ENCODE measurements at places on chromosomes 6 and 20. TPM values are rescaled to one million over a fixed set of nuclear protein-coding genes. Genes with fewer than 3 reads are reported as not detected.

GRCh38 chr20:58875541-58876134 lies 23.1 kb downstream of the GNAS start:
- ATAC-seq: no peak
- H3K4me3 ChIP-seq: no peak overlapping the region
- H3K27me3 ChIP-seq: no peaks in the 10 kb centered on the region
- H3K36me3 ChIP-seq: no peaks in the 10 kb centered on the region

DNA sequence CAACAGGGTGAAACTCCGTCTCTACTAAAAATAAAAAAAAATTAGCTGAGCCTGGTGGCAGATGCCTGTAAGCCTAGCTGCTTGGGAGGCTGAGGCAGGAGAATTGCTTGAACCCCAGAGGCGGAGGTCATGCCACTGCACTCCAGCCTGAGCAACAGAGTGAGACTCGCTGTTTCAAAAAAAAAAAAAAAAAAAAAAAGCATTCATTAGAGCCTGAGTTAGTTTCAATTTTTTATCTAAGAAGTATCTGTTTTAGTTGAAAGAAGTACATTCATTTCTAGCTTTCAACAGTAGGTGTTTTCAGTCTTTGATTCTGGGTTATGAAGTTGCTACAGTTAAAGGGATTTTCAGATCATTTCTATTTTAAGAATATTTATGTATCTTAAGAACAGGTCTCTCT lies 42.2 kb downstream of the ZNF292 start:
- H3K4me1 ChIP-seq: peaks cover 27% of the 10 kb centered on the region
- no peak overlapping the region for H3K4me3 ChIP-seq
- no peaks in the 10 kb centered on the region for H3K27me3 ChIP-seq
- H3K36me3 ChIP-seq: no peaks in the 10 kb centered on the region

GRCh38 chr20:30485331-30486102 lies 771.9 kb upstream of the DEFB115 start:
- H3K4me1 ChIP-seq: no peaks in the 10 kb centered on the region
- no peak for ATAC-seq
- no peak overlapping the region for H3K4me3 ChIP-seq
- no peaks in the 10 kb centered on the region for H3K36me3 ChIP-seq
- no peak overlapping the region for H3K27ac ChIP-seq
- peaks cover 39% of the 10 kb centered on the region for H3K27me3 ChIP-seq

- H3K27ac ChIP-seq: no peak within 1 kb of the TSS
- no peaks in the 10 kb centered on the region for H3K4me1 ChIP-seq
- no peaks in the 10 kb centered on the region for H3K27me3 ChIP-seq
- H3K36me3 ChIP-seq: no peaks in the 10 kb centered on the region
- peak within 1 kb of the TSS; percentile 82 for H3K4me3 ChIP-seq
Observed at GRCh38 chr20:63735859-63736718, at the start of gene LIME1. TSS of gene LIME1 (plus strand) at chr20:63736664. CDS start at chr20:63737550, 886 bp downstream.

DNA sequence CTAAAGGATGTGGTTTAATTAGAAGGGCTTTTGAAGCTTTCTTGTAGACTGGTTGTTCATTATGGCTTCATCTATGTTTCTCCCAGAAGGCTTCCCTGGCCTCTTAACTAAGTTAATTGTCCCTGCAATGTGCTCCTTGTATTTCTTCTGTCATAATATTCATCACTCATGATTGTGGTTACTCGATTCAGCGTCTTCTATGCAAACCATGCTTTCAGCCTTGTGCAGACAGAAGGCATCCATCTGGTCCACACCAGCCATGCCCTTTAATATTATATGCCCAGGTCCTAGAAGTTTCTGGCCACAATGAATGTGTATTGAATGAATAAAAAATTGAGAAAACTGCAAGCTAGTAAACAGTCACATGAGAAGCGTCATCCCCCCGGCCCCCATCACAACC lies 163.2 kb downstream of the KHDC1L start:
- no peak for ATAC-seq
- H3K4me1 ChIP-seq: no peaks in the 10 kb centered on the region
- H3K27me3 ChIP-seq: no peaks in the 10 kb centered on the region
- no peak overlapping the region for H3K27ac ChIP-seq
- H3K36me3 ChIP-seq: no peaks in the 10 kb centered on the region

GRCh38 chr6:122752459-122752858 lies 27.1 kb upstream of the FABP7 start:
- no peaks in the 10 kb centered on the region for H3K27me3 ChIP-seq
- H3K27ac ChIP-seq: no peak overlapping the region
- no peak overlapping the region for H3K4me3 ChIP-seq
- no peaks in the 10 kb centered on the region for H3K4me1 ChIP-seq
- no peak for ATAC-seq
- H3K36me3 ChIP-seq: no peaks in the 10 kb centered on the region

NFKBIL1 gene
- 26.0 TPM for total RNA-seq

B3GALT4 gene
- 12.2 TPM for total RNA-seq

GRCh38 chr6:119124079-119124824 lies 45.8 kb upstream of the FAM184A start:
- H3K27ac ChIP-seq: no peak overlapping the region
- no peak overlapping the region for H3K4me3 ChIP-seq
- no peak for ATAC-seq
- H3K4me1 ChIP-seq: no peaks in the 10 kb centered on the region
- no peaks in the 10 kb centered on the region for H3K27me3 ChIP-seq

DNA sequence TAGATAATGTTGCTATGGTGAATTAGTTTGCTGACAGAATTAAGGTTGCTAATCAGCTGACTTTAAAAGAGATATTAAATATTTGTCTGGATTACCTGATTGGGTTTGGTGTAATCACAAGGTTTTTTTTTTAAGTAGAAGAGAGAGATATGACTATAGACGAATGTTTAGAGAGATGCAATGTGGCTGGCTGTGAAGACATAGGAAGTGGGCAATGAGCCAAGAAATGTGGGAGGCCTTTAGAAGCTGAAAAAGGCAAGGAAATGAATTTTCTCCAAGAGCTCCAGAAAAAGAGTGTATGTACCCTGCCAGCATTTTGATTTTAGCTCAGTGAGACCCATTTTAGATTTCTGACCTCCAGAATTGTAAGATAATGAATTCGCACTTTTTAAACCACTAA lies 598.3 kb downstream of the PKHD1 start:
- ATAC-seq: no peak
- no peaks in the 10 kb centered on the region for H3K4me1 ChIP-seq
- no peaks in the 10 kb centered on the region for H3K36me3 ChIP-seq
- H3K27me3 ChIP-seq: no peaks in the 10 kb centered on the region

KHDRBS2 gene
- total RNA-seq: not detected

CLIC5 gene
- total RNA-seq: 2.8 TPM

GRCh38 chr6:71512256-71512655 lies 223.6 kb downstream of the OGFRL1 start:
- no peak for ATAC-seq
- no peak overlapping the region for H3K4me3 ChIP-seq
- no peak overlapping the region for H3K27ac ChIP-seq
- H3K4me1 ChIP-seq: peaks cover 2% of the 10 kb centered on the region
- H3K27me3 ChIP-seq: no peaks in the 10 kb centered on the region
- no peaks in the 10 kb centered on the region for H3K36me3 ChIP-seq

All from gastroesophageal sphincter (tissue), 4 donors.